ENCODE measurements at places on chromosomes 3 and 15.

- no peak for DNase-seq
Observed at GRCh38 chr3:75396316-75396802, 267.8 kb upstream of the FRG2C start.

- no peak for DNase-seq
Observed at GRCh38 chr3:84963137-84963536, 4.3 kb downstream of the CADM2 start.

DNA sequence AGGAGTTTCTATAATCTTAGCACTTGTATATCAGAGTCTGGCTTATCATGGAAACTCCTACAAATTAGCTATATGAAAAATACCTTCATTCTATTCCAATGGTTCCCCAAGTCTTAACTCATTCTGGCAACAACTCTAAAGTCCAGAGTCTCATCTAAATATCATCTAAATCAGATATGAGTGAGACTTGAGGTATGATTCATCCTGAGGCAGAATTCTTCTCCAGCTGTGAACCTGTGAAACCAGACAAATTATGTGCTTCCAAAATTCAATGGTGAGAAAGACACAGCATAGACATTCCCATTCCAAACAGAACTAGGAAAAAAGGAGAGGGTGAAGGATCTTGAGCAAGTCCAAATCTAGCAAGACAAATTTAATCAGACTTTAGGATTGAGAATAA is 138.8 kb downstream of the THRB start:
- DNase-seq = no peak

DNA sequence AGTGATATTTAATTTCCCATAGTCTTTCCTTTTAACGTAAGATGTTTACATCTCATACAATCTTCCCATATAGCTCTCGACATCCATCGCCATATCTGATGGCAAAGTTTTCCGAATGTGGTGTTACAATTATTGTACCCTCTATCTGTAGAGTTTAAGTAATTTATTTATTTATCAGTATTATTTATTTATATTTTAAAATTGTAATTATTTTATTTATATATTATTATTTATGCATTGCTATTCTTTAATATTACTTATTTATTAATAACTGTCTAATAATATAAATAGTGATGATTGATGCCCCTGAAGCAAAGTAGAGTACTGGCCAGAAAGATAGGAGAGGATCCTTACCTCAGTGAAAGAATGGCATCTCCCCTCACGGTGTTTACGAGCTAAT is 812.9 kb downstream of the VGLL3 start:
- no peak for DNase-seq

DNA sequence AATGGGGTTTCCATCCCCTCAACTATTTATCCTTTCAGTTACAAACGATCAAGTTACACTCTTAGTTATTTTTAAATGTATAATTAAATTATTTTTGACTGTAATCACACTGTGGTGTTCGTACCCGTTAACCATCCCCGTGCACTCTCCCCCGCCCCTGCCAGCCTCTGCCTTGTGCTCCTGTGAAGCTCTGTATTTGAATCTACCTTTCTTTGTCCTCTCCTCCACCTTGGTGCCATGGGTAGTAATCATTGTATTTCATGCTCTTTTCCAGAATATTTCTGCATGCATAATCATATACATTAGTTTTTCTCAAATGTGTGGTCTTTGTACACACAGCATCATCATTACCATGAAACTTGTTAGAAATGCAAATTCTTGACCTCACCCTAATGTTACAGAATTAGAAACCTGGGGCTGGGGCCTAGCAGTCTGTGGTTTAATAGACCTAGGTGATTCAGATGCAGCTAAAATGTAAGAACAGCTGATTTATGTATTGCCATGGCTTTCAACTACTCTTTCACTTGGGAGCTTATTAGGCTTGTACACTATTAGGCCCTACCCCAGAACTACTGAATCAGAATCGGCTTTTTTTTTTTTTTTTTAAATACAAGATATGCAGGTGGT is 91.5 kb downstream of the STT3B start:
- DNase-seq = no peak

DNA sequence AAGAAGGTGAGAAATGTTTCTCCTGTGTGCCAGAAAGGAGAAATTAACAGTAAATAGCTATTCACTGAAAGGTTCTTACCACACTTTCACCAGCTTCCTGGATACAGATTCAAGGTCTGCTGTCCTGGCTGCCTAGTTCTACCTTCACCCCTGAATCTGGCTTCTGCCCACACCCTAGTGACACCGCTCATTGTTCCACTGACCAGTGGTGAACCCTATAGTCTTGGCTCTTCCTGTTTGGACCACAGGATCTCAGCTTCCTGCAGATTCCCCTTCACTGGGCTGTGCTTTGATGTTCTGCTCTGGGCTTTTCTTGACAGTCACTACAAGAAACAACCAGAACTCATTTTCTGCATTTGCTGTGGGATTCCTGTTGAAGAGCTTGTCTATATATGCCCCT is 250.0 kb downstream of the XXYLT1 start:
- no peak for DNase-seq
